ENCODE measurements at places on chromosomes 4 and X.
A peak's percentile ranks its signal among the peaks of the same experiment; 100 is the strongest.

DNA sequence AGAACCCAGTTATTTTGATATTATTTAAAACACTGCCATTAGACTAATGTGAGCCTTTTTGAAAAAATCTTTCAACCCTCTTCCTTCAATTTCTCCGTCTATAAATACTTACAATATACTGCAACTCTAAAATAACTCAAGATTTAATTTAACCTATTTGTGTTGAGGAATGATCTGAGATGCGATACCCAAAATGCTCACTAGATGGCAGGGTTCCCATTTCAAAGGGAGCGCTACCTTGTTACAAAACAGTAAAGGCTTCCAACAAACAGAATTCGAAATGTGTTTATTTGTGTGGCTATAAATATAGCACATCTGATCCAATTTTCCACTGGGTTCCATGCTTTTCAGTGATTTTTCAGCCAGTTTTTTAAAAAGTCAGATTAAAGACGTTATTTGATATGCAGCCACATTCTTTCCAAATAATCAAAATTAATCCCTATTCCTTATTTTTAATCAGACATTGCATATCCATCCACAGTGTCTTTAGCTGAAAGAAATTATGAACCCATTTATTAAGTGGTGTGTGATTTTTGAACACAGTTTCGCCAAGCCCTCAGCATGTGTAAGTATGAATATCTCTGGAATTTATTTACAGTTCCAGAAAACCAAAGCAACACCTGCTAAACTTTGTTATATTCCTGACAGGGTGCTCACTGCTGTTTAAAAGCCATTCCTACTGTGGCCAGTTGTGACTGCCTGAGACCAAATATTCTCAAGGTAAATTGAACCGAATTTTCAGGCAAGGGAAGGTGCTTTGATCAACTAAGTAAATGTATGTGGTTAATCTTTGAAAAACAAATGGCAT is 668.0 kb upstream of the LCORL start:
- peak; percentile 63 for DNase-seq

- DNase-seq: no peak
These were observed 690.4 kb upstream of the NDST4 start for GRCh38 chr4:115803825-115804224.

DNA sequence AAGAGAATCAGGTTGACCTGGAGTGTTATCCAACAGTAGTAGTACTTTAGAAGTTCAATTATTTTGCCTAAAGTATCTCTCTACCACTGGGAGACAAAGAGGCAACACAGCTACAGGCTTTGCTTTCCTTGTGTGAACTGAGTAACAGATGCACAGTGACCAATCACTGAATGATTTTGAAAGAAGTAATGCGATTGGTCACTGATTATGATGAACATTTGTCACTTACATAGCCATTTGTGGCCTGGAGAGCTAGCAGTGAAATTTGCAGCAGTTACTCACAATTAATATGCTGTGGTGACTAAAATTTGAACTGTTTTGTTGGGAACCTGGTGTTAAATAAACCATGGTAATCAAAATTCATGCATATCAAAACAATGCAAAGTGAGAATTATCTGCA is 508.7 kb upstream of the DIPK2B start:
- DNase-seq: peak; percentile 73

DNA sequence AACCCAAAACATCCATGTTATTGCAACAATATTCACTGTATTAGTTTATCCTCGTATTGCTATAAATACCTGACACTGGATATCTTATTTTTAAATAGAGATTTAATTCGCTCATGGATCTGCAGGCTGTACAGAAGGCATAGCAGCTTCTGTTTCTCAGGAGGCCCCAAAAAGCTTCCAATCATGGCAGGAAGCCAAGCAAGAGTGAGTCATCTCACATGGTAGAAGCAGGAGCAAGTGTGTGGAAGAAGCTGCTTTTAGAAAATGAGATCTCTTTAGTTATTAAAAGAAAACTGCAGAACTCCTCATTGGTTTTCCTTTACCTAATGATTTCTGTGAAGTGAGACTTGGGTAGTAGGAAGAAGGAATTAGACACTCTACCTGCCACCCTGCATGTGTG is 16.4 kb downstream of the ZNF732 start:
- peak; percentile 23 for DNase-seq

DNA sequence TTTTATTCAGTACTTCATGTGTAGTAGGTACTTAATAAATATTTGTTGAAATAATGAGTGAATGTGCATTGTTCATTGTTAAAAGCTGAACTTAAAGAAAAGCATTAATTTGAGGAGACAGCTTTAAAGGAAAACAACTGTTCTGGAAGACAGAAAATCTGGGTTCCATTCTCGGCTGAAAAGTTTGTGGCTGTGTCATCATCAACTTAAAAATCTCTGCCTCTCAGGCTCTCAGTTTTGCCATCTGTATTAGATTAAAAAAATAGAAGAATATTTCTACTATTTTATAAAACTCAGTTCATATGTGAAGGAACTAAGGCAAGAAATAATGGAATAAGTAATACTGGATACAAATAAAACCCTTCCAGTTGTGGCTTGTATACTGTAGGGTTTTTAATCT is 62.5 kb downstream of the FSTL5 start:
- DNase-seq: no peak

DNA sequence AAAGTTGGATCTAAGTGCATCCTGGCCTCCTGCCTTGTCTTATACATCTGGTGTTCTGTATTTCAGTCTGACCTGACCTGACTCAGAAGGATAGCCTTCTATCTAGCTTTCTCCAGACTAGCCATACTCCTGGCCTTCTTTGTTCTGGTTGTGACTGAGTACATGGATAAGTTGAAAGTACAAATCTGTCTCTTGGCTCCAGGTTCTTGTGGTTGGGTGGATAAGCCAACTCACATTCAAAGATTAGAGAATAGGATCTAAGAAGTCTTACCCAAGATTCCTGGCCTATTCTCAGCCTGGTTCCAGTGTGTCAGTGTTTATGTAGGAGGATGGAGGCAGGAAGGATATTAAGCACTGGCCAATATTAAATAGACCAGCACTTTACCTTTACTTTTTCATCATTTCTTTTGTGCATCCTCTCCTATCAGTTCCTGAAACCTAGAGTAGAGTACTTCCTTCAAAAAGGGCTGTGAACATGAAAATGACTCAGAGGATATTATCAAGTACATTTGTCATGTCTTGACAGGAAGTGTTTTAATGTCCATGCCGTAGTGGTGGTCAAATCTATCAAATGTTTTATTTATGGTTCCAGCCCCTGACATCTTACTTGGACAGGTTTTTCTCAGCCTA is 123.5 kb downstream of the IL15 start:
- peak; percentile 52 for DNase-seq

DNA sequence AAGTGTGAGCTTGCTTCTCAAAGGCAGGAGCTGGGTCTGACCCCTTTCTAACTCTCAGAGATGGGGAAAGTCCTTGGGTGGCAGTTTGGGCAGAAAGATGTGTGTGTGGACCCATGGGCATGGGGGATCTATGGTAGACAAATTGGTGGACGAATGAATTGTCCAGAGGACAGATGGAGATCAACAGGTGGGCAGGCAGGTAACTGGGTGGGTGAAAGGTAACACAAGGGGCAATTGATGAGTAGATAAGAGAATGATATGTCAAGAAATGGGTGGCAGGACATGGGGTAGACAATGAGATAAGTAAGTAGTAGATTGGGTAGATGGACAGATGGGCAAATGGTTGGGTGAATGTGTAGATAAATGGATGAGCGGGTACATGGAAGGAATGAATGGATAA is 2.9 kb upstream of the KCND1 start:
- no peak for DNase-seq

- no peak for DNase-seq
These were observed 59.3 kb downstream of the AFF1 start for GRCh38 chr4:86993909-86994681.

Measured in fibroblast of mammary gland (primary cell).